ENCODE measurements at places on chromosomes 5 and 9.

DNA sequence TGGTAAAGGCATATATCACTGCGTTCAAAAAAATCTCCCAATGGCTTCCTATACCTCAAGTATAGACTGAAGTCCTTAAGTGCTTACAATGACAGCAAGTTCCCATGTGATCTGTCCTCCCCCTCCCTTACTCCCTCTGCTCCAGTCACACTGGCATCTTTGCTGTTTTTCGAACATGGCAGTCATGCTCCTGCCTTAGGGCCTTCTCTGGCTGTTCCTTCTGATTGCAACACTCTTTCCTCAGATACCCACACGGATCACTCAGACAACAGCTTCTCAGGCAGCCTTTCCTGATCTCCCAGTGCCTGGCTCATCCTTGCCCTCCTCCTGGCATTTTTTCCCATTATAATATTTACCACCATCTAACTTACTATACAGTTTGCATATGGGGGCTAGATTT is 232.8 kb downstream of the ARHGEF28 start:
- no peak for DNase-seq

GRCh38 chr9:13487071-13487470 is 207.6 kb upstream of the MPDZ start:
- DNase-seq, result no peak

- DNase-seq, result no peak
These were observed 265.7 kb downstream of the AOPEP start for GRCh38 chr9:94991961-94992907.

DNA sequence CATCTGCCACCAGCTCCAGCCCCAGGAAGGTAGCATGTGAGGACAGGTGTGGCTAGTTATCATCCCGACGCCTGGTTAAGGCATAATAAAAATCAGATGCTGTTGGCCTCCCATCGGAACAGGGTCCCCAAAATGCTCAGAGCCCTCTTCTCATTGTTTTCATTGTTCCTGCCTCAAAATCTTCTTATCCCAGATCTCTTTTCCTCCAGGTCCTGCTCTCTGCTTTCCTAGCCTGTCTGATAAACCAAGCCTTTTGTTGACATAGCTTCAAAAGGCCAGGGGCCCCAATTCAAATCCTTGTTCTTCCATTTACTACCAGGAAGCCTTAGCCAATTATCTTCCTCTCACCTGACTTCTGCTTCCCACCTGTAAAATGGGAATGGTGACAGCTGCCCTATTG is 130.1 kb upstream of the ADRA1B start:
- no peak for DNase-seq

DNA sequence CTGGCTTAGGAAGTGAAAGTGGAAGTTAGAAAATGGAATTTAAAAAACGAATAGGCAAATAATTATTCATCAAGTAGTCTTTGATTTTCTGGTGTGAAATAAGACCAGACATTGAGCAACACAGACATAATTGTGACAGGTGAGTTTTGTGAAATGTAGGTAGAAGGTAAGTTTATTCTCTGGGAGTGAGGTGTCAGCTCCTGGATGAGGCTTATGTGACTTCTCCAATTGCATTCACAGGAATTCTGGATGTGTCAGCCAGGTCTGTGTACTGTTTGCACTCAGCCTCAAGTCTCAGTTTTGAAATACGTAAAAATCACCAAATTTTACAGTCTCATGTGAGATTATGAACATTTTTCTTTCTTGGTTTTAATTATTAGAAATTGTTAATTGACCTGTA is 537.6 kb downstream of the CETN3 start:
- DNase-seq, result no peak

GRCh38 chr9:32839013-32839885 is 55.9 kb downstream of the TMEM215 start:
- DNase-seq, result no peak

DNA sequence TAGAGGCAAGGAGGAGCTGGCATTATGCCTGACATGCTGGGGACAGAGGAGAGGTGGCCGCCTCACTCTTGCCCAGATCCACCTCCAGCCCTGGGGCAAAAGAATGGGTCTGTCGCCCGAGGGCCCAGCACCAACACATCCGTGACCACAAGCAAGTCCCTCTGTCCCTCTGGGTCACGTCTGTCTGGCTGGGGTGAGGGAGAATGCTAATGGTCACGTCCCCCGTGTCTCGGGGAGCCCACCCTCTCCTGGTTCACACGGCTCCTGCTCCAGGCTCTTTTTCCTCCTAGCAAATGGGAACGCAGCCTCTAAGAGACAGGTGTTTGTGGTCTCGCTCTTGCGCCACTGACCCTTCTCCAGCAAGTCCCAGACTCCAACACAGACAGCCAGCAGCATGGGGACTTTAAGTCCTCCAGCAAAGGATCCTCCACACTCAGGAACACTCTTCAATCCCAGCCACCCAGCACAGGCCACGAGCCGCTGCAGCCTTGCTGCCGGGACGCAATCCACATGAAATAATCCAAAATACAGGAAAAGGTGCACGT is 4.1 kb downstream of the ENG start:
- DNase-seq, result no peak

- DNase-seq, result no peak
These were observed 85.7 kb upstream of the PPP1R2B start for GRCh38 chr5:156764176-156764971.

GRCh38 chr9:81123526-81123925 is 565.8 kb downstream of the TLE1 start:
- no peak for DNase-seq

GRCh38 chr5:61139931-61140330 is 22.3 kb downstream of the SMIM15 start:
- no peak for DNase-seq

- no peak for DNase-seq
These were observed 118.4 kb downstream of the ZNF608 start for GRCh38 chr5:124627815-124628595.

- no peak for DNase-seq
These were observed 79.3 kb upstream of the FBXW11 start for GRCh38 chr5:172085738-172086137.

DNA sequence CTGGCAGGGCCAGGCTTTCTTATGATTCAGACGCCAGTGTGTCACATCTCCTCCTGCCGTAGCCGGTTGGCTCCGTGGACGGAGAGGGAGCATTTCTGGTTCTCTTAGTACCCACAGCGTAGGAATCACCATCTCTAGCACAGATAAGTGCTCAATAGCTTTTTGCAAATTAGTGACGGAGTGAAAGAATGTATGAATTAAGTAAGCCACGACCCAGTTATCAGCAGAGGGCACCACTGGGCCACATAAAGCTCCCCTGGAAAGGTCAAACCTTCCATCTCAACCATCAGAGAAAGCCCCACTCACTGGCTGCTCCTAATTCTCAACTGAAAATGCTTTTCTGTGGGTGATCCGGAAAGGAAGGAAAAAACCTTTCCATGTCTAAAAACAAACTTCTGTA is 317.0 kb upstream of the ADCY2 start:
- DNase-seq, result no peak

DNA sequence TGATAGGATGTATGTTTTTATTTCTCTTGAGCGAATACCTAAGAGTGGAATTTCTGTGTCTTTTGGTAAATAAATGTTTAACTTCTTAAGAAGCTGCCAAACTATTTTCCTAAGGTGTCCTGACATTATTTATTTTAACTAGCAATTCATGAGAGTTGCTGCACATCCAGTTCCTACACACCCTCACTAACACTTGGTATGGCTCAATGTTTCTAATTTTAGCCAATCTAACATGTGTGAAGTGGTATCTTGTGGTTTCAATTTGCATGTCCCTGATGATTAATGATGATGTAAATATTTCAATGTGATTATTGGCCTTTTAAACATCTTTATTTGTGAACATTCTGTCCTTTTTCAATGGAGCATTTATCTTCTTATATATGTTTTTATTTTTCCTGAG is 2095.5 kb upstream of the C9orf72 start:
- no peak for DNase-seq

GRCh38 chr9:4796988-4797853 is 4.5 kb downstream of the RCL1 start:
- peak; percentile 8 for DNase-seq

- no peak for DNase-seq
These were observed 367.6 kb downstream of the PDE4D start for GRCh38 chr5:59525957-59526356.

GRCh38 chr5:178790371-178790770 is 59.9 kb upstream of the ZNF354A start:
- DNase-seq, result no peak

- no peak for DNase-seq
These were observed 30.9 kb downstream of the ZFR start for GRCh38 chr5:32413466-32414263.

DNA sequence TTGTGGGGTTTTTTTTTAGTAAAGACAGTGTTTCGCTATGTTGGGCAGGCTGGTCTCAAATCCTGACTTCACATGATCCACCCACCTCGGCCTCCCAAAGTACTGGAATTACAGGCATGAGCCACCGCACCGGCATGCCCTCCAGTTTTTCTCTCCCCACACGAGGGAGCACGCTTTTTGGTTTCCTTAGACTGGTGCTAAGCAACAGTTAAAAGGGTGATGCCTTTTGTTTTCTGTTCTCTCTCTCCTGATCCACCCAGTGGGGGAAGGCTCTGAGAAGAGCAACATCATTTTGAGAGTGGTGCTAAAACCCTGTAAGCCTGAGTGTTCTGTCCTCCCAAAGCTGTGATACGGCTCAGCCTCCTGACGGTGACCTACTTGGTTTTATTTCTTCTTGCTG is 146.6 kb downstream of the MAN2A1 start:
- DNase-seq, result no peak

DNA sequence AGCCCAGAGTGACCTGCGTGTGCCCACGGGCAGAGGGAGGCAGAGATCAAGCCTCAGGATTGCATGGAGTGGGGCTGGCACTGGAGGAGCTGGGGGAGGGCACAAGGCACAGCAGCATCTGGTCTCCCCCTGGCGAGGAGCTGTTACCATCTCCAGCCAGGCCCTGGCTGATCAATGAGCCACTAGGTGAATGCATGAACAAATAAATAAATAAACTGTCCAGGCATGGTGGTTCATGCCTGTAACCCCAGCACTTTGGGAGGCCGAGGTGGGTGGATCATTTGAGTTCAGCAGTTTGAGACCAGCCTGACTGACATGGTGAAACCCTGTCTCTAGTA is 14.3 kb upstream of the PSMB7 start:
- no peak for DNase-seq
